ENCODE measurements at places on chromosomes 12 and 14.
A peak's percentile ranks its signal among the peaks of the same experiment; 100 is the strongest.

GRCh38 chr12:66633676-66634075, 45.2 kb downstream of the GRIP1 start:
- no peak for DNase-seq

- peak; percentile 30 for DNase-seq
Observed at GRCh38 chr14:89201645-89202044, 215.4 kb downstream of the FOXN3 start.

GRCh38 chr12:4908684-4909409, 858 bp upstream of the KCNA1 start:
- DNase-seq, result no peak

DNA sequence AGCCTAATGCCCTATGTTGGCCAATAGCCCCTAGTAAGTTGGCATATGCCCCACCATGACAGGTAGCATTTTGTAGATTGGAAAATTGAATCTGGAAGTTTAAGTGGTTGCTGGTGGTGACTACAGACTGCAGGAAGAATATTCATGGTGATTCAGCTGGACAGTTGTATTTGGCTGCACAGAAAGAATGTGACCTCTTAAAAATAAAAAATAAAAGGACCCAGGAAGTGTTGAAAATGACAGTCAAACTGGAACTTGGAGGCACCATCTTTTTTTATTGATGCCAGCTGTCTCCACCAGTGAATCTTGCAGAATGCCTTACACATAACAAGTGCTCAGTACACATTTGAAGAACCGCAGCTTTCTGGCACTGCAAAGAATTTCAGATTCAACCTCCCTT, 73.9 kb downstream of the PRMT8 start:
- DNase-seq, result no peak

DNA sequence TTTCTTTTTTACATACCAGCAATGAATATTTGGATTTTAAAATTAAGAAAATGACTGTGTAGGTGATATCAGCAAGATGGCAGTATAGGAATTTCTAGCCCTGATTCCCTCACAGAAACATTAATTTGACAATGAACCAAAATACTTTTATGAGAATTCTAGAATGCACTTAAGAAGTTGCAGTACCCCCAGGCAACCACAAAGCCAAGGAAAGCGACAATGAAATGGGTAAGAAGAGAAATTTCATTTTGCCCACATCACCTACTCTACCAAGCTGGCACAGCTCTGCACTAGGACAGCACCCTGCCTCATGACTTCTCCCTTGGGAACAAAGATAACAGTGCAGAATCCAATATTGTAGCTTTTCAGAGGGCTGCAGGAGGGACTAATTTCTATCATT, 6.6 kb downstream of the OR9K2 start:
- DNase-seq, result no peak

DNA sequence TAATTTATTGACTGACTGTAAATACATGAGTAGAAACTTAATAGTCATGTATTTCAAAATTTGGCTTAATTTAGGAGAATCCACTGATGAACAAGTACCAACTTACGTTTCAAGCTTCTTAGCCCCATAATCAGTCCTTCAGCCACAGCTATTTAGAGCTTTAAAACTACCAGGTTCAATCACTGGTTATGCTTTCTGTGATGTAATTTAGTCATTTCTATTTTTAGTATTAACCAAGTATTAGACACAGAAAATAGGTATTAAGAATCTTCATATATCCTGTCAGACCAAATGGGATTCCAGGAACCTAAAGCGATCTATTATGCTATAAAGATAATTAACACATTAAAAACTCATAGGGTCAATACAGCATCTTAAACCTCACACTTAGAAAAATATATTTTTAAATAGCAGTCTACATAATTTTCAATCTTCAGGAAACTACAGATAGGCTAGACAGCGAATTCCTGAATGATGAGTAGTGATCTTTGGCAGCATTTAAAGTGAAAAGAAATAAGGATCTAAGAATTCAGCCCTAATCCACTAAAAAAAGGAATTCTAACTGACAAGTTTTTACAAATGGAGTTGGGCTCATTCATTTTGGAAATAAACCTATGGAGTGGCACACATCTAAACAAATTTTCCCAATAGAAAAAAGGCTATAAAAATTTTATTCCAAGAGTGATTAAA, 51.5 kb downstream of the ZC3H14 start:
- DNase-seq, result no peak

GRCh38 chr12:122520676-122521075, 6.1 kb downstream of the RSRC2 start:
- DNase-seq, result no peak

DNA sequence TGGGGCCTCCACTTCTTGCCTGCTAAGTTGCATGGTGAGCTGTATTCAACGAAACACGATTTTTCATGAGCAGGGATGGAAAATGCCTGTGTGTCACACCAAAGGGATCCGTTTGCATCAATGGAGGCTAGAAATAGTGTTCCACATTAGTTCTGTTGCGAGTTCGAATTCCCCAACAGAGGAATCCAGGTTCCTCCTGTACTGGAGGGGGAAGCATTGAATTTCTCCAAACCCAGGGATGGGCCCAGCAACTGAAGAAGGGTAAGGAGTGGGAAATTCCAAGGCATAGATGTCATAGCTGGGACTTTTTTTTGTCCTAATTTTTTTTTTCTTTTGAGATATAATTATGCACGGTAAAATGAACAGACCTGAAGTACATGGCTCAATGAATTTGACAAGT, 336.2 kb downstream of the DPF3 start:
- no peak for DNase-seq

DNA sequence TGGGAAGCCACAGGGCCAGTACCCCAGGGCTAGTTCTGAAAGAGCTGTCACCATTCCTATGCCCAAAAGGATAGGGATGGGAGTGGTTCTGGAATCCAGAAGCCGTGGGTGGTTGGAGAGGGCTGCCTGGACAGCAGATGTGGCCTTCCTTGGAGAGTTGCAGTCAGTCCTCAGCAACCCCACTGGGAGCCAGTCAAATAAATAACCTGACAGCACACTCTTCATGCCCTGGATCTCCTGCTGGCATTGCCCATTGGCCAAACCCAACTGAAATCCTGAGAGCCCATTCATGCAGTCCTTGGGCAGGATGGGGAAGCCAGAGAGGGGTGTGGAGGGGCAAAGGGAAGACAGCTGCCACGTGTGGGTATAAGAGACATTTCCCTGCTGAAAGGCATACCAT, 128.2 kb downstream of the PTPN11 start:
- DNase-seq, result no peak

GRCh38 chr12:107126796-107127481, 33.6 kb upstream of the CRY1 start:
- peak; percentile 5 for DNase-seq

GRCh38 chr12:56486694-56487093, 1.3 kb downstream of the GLS2 start:
- DNase-seq, result no peak

DNA sequence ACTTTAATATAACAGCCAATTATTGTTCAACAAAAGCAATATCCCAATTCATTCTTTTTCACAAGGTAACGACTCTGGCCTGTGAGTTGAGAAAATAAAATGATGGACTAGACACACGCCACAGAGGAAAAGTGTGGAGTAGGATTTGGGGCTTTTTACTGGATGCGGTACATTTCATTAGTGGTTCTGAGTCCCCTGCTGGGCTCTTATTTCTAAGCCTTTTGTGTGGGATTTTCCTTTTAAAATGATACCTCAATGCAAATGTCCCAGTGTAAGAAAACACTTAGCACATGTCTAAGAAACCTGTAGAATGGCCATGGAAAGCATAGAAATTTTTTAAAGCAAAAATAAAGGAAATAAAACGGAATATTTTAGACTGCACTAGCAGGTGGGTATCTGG, 73.4 kb downstream of the C12orf42 start:
- no peak for DNase-seq

GRCh38 chr14:68607081-68607866, 185.6 kb downstream of the ZFP36L1 start:
- DNase-seq, result no peak

DNA sequence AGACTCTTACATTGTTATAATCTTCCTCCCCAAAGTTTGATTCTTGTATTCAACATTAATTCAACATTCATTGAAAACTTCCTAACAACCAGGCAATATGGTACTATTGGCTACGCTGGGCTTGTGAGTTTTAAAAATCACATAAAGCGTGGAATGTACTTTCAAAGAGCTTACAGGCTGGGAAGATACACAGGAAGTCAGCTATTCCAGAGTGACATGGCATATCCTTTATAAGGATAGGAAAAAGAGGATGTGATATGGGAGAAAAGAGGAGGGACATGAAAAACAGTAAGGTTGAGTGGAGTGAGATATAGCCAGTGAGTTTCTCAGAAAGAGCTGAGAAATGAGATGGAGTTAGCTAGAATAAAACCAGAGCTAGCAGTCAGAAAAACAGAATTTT, 103.6 kb upstream of the ATF7IP start:
- DNase-seq, result no peak

DNA sequence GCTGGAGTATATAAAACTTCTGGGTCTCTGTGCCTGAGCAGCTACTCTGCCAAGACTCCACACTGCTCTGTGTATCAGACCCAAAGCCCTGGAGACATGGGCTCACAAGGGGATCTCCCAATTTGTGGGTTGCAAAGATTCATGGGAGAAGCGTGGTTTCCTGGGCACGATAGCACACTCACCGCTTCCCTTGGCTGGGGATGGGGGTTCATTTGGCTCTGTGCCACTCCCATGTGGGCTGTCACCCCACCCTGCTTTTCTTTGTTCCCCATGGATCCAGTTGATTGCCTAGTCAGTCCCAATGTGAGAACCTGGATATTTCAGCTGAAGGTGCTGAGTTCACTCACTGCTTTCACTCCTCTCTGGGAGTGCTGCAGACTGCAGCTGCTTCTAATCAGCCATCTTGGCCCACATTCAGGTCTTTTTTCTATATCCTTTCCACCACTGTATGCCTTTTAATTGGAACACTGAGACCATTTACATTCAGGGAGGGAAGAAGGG, 40.0 kb upstream of the PCNX4 start:
- DNase-seq, result no peak

DNA sequence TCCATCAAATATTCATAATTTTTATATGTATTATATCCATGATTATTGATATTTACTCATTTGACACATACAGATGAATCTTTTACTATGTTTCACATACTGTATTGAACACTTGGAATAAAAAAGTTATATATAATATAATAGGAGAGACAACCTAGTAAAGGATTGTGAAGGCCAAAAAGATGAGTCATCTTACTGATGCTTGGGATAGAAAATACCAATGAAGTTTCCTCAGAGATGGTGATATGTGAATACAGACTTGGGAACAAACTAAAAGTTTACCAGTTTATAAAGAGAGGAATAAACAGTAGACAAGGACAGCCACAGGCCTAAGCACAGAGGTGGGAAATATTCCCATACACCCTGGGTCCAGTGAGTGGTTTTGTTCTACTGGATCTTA, 743.9 kb upstream of the FLRT2 start:
- no peak for DNase-seq

DNA sequence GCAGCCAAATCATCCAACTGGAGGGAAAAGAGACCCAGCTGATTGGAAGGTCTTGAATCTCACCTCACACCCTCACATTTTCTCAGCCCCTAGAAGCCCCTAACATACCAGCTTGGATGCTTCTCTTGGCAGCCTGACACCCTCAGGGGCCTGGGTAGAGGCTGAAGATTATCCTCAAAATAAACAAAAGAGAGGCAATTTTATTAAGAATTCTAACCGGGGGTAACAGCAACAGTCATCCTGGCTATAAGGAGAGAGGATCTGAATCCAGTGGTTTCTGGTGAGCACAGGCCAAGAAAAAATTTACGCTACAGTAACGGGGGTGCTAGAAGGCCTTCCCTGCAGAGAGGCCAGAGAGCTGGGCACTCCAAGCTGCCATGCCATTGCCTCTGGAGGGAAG, 21.6 kb downstream of the KRT76 start:
- DNase-seq, result no peak

- DNase-seq, result no peak
Observed at GRCh38 chr12:8681129-8681884, 16.5 kb upstream of the RIMKLB start.

DNA sequence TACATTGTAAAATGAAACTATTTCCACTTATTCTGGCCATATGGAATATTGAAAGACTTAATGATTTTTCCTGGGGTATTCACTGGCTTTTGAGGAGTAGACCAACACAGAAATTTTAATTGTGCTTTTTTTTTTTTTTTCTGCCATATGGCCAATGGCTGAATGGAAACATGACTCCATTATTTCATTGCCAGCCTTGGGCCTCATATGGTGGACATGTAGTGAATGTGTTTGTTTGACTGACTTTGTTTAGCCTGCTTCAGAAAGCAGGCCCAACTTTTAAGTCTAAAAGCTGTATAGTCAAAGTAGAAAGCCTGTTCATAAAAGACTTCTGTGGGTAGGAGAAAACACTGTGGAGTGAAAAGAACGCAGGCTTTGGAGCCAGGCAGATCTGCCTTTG, 2.4 kb downstream of the GNG2 start:
- no peak for DNase-seq

DNA sequence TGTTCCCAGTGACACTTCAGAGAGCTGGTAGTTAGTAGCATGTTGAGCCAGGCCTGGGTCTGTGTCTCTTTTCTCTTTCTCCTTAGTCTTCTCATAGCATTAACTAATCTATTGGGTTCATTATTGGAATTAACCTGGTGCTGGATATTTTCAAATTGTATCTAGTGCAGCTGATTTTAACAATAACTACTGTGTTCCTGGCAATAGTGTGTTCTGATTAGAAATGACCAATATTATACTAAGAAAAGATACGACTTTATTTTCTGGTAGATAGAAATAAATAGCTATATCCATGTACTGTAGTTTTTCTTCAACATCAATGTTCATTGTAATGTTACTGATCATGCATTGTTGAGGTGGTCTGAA, 3.0 kb downstream of the FOS start:
- DNase-seq, result no peak

- no peak for DNase-seq
Observed at GRCh38 chr12:16269946-16270345, 7.5 kb downstream of the SLC15A5 start.

- no peak for DNase-seq
Observed at GRCh38 chr12:24099576-24099975, 150.1 kb upstream of the SOX5 start.

DNA sequence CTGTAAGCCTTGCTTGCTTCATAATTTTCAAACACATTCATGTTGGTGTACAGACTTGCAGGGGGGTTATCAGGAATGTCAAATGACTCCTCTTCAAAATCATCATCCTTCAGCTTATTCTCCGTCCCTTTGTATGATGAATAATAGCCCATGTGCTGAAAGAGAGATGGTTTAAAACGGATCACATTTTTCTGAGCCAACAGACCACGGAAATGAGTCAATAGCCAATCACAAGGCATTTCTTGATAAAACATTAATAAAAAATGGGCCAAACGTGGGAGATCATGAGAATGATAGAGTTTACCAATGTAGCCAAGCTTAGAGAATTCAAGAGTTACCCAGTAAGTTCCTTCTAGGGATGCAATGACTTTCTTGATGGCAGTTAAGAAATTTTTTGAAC, 105.5 kb downstream of the NTS start:
- no peak for DNase-seq

- DNase-seq, result no peak
Observed at GRCh38 chr12:54941659-54942058, 42.9 kb downstream of the TESPA1 start.

GRCh38 chr14:105385698-105386365, 12.5 kb upstream of the TEX22 start:
- no peak for DNase-seq

GRCh38 chr12:23614280-23614679, 335.2 kb downstream of the SOX5 start:
- DNase-seq, result no peak

Measured in inflammatory macrophage treated with lipopolysaccharide for 1 hour (primary cell).